Kidney tubule cell (primary cell): ENCODE measurements at places on chromosomes 7 and 10.

DNA sequence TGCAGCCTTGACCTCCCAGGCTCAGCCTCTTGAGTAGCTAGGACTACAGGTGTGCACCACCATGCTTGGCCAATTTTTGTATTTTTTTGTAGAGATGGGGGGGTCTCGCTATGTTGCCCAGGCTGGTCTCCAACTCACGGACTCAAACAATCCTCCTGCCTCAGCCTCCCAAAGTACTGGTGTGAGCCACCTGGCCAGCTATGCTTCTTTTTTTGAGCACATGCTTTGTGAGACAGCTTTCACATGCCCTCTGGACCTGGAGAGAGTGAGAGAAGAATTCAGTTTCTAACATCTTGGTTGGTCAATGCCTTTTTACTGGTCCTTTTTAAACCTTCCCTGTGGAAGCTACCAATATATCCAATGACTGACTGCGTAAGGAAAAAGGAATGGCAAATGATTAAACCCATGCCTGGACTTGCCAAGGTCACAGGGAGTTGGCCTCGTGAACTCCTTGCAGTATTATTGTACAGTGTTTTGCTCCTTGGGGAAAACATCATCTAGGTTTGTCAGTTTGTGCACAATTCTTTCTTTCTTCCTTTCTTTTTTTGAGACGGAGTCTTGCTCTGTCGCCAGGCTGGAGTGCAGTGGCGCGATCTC is 6.2 kb upstream of the FOXK1 start:
- DNase-seq, result no peak

GRCh38 chr7:18655912-18656311 is 160.4 kb downstream of the HDAC9 start:
- DNase-seq, result no peak

- peak; percentile 31 for DNase-seq
Observed at GRCh38 chr10:12237265-12238220, 41.6 kb downstream of the CDC123 start.

GRCh38 chr10:109665321-109665720 is 258.0 kb downstream of the XPNPEP1 start:
- no peak for DNase-seq

GRCh38 chr7:112708236-112708635 is 82.0 kb downstream of the TMEM168 start:
- no peak for DNase-seq

DNA sequence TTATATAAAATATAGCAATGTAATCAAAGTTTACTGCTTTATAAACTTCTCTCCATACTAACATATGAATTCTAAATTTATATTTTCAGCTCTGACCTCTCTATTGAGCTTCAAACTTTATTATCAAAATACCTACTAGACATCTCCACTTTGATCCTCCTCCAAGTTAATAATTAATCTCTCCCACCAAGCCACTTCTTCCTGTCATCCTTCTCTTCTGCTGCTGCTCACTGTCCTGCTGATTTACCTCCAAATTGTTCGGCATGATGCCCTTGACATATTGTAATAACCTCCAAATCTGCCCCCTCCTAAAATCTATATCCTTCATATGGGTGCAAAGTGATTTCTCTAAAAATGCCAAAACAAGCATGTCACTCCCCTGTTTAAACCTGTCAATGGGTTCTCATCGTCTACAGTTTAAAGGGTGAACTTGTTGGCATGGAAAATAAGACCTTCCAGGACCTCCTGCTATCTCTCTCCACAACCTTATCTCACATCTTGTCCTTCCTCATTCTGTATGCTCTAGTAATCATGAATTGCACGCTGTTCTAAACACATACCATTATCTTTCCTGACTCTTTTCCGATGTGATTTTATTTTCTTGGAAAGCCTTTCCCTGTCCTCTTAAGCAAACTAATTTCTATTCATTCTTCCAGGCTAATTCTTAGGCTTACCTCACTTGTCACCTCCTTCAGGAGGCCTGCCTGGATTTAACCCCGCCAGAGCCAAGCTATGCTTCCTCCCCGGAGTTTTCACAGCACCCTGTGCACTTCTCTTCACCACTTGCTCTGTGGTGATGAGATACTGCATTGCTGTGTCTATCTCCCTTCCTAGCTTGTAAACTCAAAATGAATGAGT is 52.1 kb upstream of the STK17A start:
- peak; percentile 21 for DNase-seq

DNA sequence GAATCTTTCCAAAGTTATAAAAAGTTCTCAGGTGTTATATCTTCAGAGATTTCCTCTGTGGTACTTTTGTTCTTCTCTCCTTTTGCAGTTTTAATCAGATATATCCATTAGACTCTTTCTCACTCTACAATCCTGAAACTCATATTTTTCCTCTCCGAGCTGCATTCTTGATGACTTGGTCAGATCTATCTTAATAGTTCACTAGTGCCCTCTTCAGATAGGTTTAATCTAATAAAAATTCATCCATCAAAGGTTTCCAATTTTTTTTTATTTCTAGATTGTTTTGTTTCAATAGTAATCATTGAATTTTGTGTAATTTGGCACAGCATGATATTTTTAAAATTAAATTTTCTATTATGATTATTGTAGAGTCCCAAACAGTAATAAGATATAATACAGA is 21.8 kb upstream of the DGKB start:
- peak; percentile 15 for DNase-seq

GRCh38 chr10:27439101-27439500 is 65.0 kb upstream of the RAB18 start:
- DNase-seq, result no peak

- DNase-seq, result no peak
Observed at GRCh38 chr10:106296750-106297392, 867.6 kb downstream of the SORCS1 start.

GRCh38 chr10:117217196-117217761 is 20.0 kb downstream of the KCNK18 start:
- DNase-seq, result peak; percentile 53

GRCh38 chr10:35416619-35417312 is 80.5 kb downstream of the CCNY start:
- peak; percentile 61 for DNase-seq

DNA sequence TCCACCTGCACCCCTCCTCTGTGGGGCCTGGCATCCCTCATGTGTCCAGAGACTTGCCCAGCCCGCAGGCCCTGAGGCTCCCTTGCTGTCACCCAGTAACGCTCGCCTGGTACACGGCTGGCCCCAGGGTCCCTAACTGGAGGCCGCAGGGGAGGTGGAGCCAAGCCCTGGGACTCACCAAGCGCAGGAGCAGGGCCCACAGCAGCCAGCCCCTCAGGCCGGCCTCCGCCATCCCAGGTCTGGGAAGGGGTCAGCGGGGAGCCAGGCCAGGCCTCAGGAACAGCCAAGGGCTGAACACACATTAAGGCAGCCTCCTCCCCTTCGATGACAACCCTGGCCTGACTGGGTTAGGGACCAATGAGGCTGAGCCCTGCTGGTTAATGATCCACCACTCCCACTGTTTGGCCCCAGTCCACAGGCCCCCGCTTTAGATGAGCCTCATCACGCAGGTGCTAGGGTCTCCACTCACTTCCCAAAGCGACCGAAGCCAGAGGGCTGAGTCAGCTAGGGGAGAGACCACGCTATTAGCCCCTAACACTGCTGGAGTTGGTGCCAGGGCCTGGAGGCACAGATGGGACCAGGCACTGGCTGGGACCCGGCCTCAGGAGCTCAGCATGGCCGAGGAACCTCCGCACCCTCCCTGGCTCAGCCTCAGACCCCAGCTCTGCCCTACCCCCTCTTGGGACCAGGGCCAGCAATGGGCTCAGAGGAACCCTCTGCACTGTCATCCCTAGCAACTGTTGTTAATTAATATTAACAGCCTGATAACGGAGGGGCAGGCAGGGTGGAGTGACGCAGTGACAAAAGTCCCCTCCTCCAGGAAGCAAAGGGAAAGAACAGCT is at the start of gene NPC1L1:
NPC1L1 (minus strand) TSS at position 303 of the 842 bp plus-strand sequence; CDS start at position 232, 71 bp downstream.
- DNase-seq, result peak; percentile 25

DNA sequence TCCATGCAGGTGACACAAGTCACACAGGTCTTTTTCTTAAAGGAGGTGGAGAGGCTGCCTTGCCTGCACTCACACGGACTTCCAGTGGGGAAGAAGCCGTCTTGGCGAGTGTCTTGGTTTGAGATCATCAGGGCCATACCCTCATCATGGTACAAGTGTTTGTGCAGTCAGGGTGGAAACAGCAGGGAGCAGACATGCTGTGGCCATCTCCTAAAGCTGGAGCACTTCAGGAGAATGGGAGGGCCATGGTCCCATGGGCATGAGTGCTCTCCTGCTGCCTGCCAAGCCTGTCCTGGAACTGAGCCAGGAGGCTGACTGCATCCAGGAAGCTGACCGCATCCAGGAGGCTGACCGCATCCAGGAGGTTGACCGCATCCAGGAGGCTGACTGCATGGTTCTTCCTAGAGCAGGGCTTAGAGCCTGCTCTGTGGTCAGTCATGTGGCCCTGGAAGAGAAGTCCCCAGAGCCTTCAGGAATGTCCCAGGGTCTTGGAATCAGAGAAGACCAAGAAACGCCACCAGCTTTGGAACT is 98.4 kb downstream of the ADARB2 start:
- peak; percentile 38 for DNase-seq

DNA sequence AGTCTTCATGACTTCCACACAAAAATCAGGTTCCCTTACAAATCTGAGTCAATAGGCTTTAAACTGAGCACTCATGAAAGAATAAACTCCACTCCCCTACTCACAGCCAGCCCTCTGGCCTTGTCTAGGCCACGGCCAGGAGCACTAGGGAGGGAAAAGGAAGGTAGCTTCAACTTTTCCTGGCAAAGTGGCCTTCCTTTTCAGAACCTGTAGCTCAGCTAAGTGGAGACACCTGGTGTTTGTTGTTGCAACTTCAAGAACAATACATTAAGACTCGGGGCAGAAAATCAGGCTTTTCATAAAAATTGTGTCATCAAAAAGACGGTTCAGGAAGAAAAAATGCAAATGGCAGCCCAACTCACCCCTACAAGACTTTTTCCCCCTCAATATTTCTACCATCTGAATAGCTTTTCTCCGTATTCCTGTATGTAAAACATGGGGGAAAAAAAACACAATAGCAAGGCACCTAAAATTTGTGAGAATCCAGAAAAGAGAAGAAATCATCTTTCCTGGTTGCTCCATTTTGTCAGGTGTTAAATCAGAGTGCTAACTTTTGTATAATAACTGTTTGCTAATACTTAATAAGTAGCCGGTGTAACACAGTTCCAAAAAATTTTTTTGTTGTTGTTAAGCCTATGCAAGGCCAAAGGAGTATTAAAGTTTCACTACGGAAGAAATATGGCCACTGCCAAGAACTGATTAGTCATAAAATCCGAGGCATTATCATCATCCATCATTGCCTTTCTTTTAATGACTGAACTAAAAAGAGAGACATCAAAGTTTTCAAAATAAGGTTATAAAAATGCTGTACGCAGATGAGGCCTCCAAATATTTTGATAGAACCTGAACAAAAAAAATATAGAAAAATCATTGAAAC is 66.2 kb upstream of the ARID5B start:
- DNase-seq, result peak; percentile 83

DNA sequence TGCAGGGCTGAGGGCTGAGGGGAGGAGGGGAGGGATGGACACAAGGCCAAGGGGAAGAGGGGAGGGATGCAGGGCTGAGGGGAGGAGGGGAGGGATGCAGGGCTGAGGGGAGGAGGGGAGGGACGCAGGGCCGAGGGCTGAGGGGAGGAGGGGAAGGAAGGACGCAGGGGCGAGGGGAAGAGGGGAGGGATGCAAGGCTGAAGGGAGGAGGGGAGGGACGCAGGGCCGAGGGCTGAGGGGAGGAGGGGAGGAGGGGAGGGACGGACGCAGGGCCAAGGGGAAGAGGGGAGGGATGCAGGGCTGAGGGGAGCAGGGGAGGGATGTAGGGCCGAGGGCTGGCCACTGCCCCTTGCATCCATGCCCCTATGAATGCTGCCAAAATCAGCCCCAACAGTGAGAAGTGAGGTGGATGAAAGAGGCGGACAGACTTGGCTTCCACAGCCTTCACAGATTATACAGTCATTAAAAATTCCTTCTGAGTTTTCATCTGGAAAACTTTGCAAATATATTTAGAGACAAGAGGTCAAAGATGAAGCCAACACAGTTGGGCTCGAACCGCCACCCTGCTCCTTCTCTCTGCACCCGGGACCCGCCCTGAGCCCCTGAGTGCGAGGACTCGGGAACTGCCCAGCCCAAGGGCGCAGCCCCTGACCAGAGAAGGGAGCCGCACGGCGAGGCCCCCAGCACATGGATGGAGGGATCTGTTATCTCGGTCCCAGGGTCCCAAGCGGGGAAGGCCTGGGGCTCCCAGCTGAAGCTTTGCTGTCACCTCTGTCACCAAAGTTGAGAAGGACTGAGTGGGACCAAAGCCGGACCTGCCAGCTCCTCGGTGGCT is 65.8 kb downstream of the DIP2C start:
- peak; percentile 50 for DNase-seq

DNA sequence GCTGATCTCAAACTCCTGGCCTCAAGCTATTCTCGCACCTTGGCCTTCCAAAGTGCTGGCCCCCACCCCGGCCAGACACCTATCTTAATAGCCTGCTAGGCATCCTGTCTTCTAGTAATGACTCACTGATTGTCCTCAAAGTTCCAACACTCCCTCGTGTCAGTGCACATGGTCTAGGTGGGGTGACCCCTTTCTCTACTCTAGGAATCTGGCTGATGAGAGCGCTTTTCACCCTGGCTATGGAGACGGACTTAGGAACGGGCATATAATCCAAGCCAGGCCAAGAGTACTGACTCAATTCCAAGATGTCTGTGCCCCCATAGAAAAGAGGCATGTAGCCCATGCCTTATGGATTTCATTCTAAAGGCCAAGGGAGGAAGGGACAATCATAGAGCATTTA is 67.0 kb downstream of the PRLHR start:
- no peak for DNase-seq

- peak; percentile 46 for DNase-seq
Observed at GRCh38 chr10:112967200-112967599, 17.2 kb downstream of the TCF7L2 start.

DNA sequence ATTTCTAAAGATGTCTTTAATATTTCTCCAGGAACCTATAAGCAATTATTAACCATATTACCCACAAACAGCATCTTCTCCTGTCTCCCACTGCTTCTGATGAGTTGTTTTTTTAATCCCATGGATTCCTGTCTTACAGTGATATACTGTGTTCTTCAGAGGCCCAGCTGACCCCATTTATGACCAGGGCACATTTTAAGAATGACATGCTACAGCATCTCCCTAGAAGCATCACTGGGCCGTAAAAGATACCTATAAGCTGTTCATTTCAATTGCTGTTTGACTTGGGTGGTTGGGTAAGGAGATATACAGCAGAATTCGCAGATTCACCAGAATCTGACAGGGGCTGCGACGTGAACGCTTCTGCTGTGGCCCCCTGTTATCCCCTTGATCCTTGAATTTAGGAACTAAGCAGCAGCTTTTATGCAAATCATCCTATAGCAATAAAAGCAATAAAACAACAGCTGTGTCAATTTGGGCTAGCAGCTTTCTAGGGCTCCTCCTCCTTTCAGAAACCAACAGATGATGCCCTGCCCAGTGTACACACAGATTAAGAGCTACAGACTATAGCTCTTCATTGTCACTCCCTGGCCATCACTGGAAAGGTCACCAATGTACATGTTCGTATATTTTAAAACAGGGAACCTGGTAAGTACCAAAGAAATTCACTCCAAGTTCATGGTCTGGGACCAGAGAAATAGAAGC is 86.8 kb downstream of the CPEB3 start:
- DNase-seq, result no peak

DNA sequence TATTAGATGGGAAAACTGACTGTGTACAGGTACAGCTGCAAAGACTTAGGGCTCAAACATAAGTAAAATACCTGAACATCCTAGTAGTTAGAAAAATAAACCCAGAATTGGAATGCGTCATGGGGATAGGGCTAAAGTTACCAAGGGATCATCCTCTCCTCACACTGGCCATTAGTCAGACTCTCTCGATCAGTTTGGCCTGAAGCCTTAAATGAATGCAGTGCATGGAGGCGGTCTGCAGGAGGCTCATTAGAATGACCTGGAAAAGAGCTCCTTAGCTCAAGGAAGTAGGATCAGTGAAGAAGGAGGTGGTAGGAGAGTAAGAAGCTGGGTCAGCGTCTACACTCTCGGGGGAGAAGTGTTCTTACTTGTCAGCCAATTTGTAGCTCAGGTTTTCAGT is 35.3 kb downstream of the DENND2A start:
- peak; percentile 55 for DNase-seq
